ENCODE measurements at places on chromosomes 4 and X. TPM values are rescaled to one million over a fixed set of nuclear protein-coding genes. Genes with fewer than 3 reads are reported as not detected.

Gene SPATA18
- 40.5 TPM for total RNA-seq

GRCh38 chr4:168557658-168558057 lies 60.8 kb downstream of the PALLD start:
- no peak for DNase-seq

DNA sequence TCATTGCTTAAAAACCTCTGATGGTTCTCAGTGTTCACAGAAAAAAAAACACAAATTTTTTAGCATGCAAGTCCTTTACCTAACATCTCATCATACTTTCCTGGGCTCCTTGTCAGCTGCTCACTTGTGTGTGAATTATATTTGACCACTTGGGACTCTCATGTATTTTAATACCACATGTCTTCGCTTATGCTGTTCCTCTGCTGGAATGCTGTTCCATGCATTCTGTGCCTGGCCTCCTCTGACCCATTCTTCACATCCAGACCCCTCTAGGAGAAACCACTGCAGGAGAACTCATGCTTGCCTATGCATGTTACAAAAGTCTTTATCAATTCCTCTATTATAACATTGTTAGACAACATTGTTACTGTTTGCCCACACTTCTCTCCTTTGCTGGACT lies 157.6 kb downstream of the PDGFRA start:
- DNase-seq, result no peak

DNA sequence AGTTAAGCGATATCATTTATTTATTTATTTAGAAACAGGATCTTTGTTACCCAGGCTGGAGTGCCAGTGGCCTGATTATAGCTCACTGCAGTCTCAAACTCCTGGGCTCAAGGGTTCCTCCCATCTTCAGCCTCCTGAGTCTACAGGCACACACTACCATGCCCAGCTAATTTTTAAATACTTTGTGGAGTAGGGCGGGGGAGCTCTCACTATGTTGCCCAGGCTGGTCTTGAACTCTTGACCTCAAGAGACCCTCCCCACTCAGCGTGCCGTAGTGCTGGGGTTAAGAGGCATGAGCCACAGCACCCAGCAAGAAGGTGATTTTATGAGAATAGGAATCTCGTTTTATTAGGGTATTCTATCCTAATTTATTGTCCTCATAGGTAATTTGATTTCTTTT lies 3.9 kb upstream of the UFSP2 start:
- no peak for DNase-seq
